ENCODE measurements at places on chromosomes 7 and 10. TPM values are rescaled to one million over a fixed set of nuclear protein-coding genes. Genes with fewer than 3 reads are reported as not detected.

The PSD gene
- 6.1 TPM for total RNA-seq

The CTAGE8 gene
- 1.1 TPM for total RNA-seq

The ZNF503 gene
- 3.6 TPM for total RNA-seq

The HMX3 gene
- total RNA-seq = not detected

The ZNF277 gene
- 29.8 TPM for total RNA-seq

The TPST1 gene
- total RNA-seq = 39.6 TPM

The AGBL3 gene
- 2.2 TPM for total RNA-seq

The PTPRN2 gene
- 1.4 TPM for total RNA-seq

The GARIN1A gene
- 0.53 TPM for total RNA-seq

The AMPH gene
- total RNA-seq = 7.7 TPM

The HNRNPA2B1 gene
- total RNA-seq = 107 TPM

The UPK3BL2 gene
- 2.8 TPM for total RNA-seq

The RHEB gene
- 78.4 TPM for total RNA-seq

The PLAU gene
- total RNA-seq = 21.4 TPM

The CLDN3 gene
- total RNA-seq = 0.13 TPM

The HPSE2 gene
- 0.04 TPM for total RNA-seq

The WNT8B gene
- total RNA-seq = not detected

The AKR1C3 gene
- total RNA-seq = 0.75 TPM

The NOS3 gene
- total RNA-seq = 4.9 TPM

The SUN3 gene
- not detected for total RNA-seq

The CCDC146 gene
- 6.7 TPM for total RNA-seq

The ODAD2 gene
- 1.5 TPM for total RNA-seq

The OPN4 gene
- 0.04 TPM for total RNA-seq

The TYW1 gene
- 13.8 TPM for total RNA-seq

The ZNF804B gene
- under 0.01 TPM for total RNA-seq

The TMEM213 gene
- total RNA-seq = not detected

The EPHB4 gene
- 44.6 TPM for total RNA-seq

The VWA2 gene
- 0.04 TPM for total RNA-seq

The STX1A gene
- total RNA-seq = 10.4 TPM

The SFTPA1 gene
- total RNA-seq = not detected

The PCDH15 gene
- 0.27 TPM for total RNA-seq

The PKD1L1 gene
- 0.49 TPM for total RNA-seq

The NKX2-3 gene
- 0.62 TPM for total RNA-seq

The TMEM176A gene
- total RNA-seq = 6.2 TPM

The ATP6V1F gene
- total RNA-seq = 93.5 TPM

The DPYSL4 gene
- 1.3 TPM for total RNA-seq

The KDM7A gene
- total RNA-seq = 7.4 TPM

The CYP26A1 gene
- 1.8 TPM for total RNA-seq

The MMD2 gene
- total RNA-seq = not detected

The OR9A2 gene
- 0.18 TPM for total RNA-seq

The TSPAN33 gene
- total RNA-seq = 23.9 TPM

The MYOF gene
- total RNA-seq = 37.6 TPM

The EVX1 gene
- total RNA-seq = not detected

The ATP6V0E2 gene
- total RNA-seq = 6.5 TPM

The GBX1 gene
- total RNA-seq = 0.44 TPM

The SYNPO2L gene
- total RNA-seq = 35.6 TPM

The NME8 gene
- 0.22 TPM for total RNA-seq

The EEPD1 gene
- total RNA-seq = 10.8 TPM

The FKBP14 gene
- total RNA-seq = 32.4 TPM

The TCERG1L gene
- 0.04 TPM for total RNA-seq

The CPVL gene
- 24.8 TPM for total RNA-seq

Data from muscle of leg (tissue), 16 donors.